A549 treated with dexamethasone at 1 μM for 4 hours (cell line): ENCODE measurements at places on chromosomes 2 and 18. TPM values are rescaled to one million over a fixed set of nuclear protein-coding genes. Genes with fewer than 3 reads are reported as not detected.

Gene FOXI3
- 0.03 to 0.05 TPM (median 0.04 TPM) in 3 of 5 replicates, not detected in the others for total RNA-seq

Gene NEUROD1
- not detected in 5 replicates for total RNA-seq

Gene MOGAT1
- total RNA-seq: not detected in 5 replicates

Gene B4GALT6
- total RNA-seq: 5.3 to 8.0 TPM (median 7.1 TPM) in 5 replicates

Gene HOXD11
- 5.1 to 6.3 TPM (median 5.8 TPM) in 5 replicates for total RNA-seq
